Iris pigment epithelial cell (primary cell): ENCODE measurements at places on chromosomes 7 and 10.

DNA sequence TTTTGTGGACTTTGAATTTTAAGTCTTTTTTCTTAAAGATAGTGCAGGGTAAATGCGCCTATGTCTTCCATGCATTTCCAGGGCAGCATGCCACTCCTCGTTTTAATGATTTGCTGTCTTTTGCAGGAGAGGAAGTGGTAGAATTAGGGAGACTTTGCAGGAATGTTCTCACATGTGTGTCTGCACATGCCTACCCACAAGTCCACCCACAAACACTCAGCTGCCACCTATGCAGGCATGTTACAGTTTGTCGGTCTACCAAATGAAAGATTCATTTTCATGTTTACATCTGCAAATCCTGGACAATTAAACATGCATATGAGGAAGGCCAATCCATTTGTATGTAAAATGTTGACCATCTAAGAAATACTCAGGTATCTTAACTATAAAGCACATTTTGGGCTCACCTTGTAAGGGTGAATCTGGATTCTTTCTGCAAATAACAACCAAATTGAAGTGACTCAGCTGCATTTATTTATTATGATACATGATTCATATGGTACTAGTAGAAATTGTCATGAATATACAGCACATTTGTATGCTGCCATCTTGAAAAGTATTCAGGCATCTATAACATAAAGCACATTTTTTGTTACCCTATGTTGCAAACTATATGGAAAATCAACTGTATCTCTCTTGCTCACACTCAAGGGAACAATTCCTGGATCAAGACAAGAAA is 4.7 kb upstream of the TEX36 start:
- DNase-seq = no peak

- DNase-seq = no peak
Measured at GRCh38 chr7:104980440-104980839, 33.6 kb upstream of the KMT2E start.

GRCh38 chr10:71695502-71696476 is 23.8 kb downstream of the C10orf105 start:
- no peak for DNase-seq

GRCh38 chr10:96703358-96703757 is 17.0 kb downstream of the PIK3AP1 start:
- no peak for DNase-seq

GRCh38 chr7:33998476-33998875 is 93.1 kb downstream of the BMPER start:
- peak; percentile 39 for DNase-seq

- no peak for DNase-seq
Measured at GRCh38 chr7:11170863-11171568, 197.3 kb downstream of the PHF14 start.

GRCh38 chr7:42739638-42740037 is 172.2 kb downstream of the C7orf25 start:
- DNase-seq = no peak

- DNase-seq = no peak
Measured at GRCh38 chr10:29798921-29799690, 164.3 kb upstream of the SVIL start.

- DNase-seq = no peak
Measured at GRCh38 chr7:128206747-128207500, 34.2 kb upstream of the LEP start.

DNA sequence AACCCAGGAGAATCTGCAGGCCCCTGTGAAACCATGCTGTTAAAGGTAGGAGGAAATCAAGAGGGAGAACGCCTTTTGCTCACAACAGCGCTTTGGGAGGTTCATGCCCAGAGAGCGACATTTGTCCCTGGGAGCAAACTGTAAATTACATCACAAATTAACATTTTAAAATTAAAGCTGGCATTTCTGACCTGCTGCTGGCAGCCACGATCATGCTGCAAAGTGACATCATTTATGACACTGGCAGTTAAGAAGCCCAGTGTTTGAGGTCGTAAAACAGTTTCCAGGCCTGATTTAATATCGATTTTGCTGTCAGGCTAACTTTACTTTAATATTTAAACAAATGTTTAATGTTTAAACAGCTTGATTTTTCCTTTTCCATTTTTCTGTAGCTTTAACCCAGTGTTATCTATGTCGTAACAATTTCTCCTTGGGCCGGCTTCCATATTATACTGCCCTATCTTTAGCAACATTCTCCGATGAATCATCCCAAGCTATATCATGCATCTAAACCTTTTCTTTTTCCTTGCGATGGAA is 86.5 kb upstream of the NPVF start:
- DNase-seq = peak; percentile 3

DNA sequence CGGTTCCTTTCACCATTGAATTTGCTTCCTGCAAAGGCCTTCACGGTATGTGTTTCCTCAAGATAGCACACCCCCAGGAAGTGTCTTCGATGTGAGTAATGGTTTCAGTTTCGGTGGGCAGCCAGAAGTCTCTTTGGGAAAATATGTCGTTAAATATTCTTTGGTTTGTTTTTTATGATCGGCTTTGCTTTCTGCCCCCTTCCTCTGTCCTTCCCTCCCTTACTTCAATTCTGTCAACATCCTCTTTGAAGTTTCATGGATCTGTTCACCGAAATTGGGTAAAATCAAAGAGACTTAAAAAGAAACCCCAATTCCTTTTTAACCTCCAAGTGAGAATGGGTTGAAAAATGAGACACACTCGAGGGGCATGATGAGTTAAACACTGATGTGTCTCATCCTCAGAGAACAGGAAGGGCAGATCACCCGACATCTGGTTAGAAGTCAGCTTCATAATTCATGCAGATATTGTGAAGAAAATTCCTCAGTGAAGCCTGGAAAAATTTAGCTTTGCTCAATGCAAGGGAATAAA is 170.8 kb upstream of the HABP2 start:
- DNase-seq = peak; percentile 90

GRCh38 chr7:48042216-48042615 is 6.9 kb downstream of the C7orf57 start:
- DNase-seq = peak; percentile 34

DNA sequence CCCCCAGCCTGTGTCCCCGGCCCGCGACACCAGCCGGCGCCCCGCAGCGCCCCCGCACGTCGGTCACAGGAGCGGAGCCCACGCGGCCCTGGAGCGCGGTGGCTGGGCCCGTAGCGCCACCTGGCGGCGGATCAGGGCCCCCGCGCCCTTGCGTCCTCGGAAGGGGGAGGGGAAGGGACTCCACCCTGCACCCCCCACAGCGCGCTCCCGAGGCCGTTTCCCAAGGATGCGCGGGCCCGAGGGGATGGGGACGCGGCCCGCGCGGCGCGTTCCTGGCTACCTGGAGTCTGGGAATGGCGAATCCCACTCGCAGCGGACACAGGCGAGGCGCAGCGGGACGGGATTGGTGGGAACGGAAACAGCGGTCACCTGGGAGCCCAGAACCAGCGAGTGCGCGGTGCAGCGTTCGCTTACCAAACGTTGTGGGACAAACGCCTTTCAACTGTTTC is 23.8 kb upstream of the MKI67 start:
- peak; percentile 51 for DNase-seq

DNA sequence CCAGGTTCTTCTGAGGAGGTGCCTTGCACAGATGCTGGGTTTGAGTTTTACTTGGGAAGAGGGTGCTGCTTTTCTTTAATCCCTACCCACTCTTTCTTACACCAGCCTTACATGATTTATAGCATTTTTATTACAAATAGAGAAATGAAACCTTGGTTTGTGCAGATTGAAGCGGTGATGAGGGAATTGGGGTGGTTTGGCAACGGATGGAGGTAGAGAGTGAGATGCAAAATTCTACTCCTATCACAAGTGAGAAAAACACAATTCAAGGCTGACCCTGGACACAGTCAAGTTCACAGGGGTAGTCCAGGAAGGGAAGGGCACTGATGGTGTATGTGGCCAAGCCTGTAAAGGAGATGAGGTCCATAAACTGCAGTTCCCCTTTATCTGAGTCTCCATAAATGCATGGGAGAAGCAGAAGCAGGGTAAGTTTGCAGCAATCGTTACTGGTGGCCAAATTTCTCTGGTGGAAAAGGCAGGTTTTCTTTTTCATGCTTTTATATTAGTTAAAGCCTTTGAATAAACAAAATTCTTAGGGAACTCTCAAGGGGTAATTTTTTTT is 214.3 kb downstream of the JAZF1 start:
- no peak for DNase-seq

DNA sequence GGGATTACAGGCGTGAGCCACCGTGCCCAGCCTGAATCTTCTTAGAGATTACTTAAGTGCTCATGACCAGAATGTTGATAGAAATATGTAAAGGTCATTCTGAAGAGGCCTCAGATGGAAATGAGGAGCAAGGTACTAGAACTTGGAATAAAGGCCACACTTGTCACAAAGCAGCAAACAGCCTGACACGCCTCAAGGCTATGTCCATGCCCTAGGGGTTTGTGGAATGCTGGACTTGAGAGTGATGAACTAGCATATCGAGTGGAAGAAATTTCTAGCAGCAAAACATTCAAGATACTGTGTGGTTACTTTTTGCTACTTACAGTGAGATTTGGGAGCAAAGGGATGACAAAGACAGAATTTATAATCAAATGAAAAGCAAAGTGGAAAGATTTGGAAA is 39.0 kb downstream of the ZNF438 start:
- no peak for DNase-seq

GRCh38 chr10:5068274-5068984 is 25.8 kb upstream of the AKR1C3 start:
- DNase-seq = no peak

DNA sequence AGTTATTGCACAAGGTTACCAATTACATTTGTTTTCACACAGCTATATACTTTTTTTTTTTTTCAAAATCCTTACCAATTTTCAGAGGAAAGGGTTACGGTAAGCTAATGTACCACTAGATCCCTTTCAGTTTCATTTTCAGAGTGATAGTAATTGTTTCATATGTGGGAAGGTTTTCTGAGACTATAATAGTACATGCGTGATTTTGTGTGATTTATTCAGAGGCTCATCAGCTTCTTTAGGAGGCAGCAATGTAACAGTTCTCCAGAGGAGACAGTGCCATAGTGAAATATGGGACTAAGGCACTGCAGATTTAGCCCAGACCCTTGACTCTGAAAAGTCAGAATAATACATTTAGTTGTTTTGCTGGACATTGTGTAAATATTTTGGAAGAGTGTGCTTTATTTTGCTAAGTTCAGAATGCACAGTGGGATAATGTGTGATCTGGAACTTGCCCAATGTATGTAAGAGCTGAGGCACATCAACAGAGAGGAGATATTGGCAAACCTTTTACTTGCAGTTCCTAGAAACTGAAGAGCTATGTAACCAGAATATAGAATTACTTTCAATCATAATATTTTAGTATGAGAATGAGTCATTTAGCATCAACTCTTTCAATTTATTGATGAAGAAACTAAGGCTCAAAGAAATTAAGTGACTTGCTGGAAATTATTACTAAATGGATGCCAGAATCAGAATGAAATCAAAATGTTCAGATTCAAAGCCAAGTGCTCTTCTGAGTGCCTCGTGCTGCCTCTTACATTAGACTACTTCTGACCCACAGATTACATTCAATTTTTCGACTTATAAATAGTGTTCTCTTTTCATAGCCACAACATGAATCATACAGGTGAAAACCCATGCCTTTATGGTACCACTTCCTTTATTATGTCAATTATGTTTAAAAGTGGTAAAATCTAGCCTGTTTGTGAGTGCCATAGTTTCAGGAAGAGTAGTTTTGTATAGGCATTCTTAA is 207.7 kb upstream of the TEX47 start:
- DNase-seq = no peak

- DNase-seq = peak; percentile 71
Measured at GRCh38 chr7:5701085-5701914, 80.2 kb downstream of the RNF216 start.
